NCI-H1436 treated with DMSO at 0.1 percent for 48 hours (cell line): ENCODE measurements at places on chromosomes 11 and 22.

- DNase-seq, result no peak
Observed at GRCh38 chr11:105054723-105055493, 9.8 kb upstream of the CARD16 start.

DNA sequence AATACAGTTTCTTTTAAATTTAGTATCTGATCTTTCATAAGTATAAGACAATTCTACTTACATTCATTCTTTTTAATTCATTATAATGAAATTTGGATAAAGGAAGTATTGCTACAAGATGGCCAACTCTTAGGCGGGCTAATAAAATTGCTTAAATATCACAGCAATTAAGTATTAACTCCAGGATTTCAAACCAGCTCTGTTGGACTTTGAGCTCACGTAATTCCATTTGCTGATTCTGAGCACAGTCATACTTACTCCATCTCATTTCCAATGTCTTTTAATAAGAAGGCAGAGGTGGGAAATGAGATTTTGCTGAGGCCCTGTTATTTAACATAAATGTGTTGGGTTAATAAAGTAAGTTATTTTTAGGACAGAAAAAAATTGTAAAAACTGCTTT, 748.1 kb downstream of the KCNA4 start:
- no peak for DNase-seq

- no peak for DNase-seq
Observed at GRCh38 chr11:2271327-2272227, 1.2 kb upstream of the ASCL2 start.

DNA sequence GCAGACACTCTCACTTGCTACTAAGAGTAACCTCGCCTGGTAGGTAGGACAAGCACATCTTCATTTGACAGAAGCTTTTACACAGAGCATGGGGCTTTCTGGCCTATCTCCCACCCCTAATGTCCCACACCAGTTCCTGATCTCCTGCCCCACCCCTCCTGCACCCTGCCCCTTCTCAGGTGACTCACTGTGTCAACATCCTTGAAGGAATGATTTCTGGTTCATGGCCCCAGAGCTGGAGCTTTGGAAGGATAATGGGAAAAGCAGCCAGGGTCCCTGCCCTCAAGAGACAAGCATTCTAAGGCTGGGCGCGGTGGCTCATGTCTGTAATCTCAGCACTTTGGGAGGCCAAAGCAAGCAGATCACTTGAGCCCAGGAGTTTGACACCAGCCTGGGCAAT, 47.2 kb downstream of the LRFN4 start:
- DNase-seq, result no peak

GRCh38 chr11:62508336-62509058, 38.1 kb downstream of the AHNAK start:
- DNase-seq, result no peak

GRCh38 chr11:58770627-58771457, 39.1 kb upstream of the GLYAT start:
- no peak for DNase-seq

- DNase-seq, result no peak
Observed at GRCh38 chr11:10366568-10367331, 61.9 kb downstream of the ADM start.

GRCh38 chr11:101741479-101742175, 157.8 kb upstream of the TRPC6 start:
- DNase-seq, result no peak
